ENCODE measurements at places on chromosomes 7 and 10.
A peak's percentile ranks its signal among the peaks of the same experiment; 100 is the strongest.

GRCh38 chr10:59700709-59701108 is 8.9 kb downstream of the SLC16A9 start:
- no peak for DNase-seq

GRCh38 chr10:20688797-20689544 is 208.1 kb downstream of the NEBL start:
- no peak for DNase-seq

GRCh38 chr10:14560791-14561765 is 213.6 kb downstream of the FAM107B start:
- no peak for DNase-seq

GRCh38 chr10:10353326-10353868 is 664.3 kb upstream of the CELF2 start:
- no peak for DNase-seq

DNA sequence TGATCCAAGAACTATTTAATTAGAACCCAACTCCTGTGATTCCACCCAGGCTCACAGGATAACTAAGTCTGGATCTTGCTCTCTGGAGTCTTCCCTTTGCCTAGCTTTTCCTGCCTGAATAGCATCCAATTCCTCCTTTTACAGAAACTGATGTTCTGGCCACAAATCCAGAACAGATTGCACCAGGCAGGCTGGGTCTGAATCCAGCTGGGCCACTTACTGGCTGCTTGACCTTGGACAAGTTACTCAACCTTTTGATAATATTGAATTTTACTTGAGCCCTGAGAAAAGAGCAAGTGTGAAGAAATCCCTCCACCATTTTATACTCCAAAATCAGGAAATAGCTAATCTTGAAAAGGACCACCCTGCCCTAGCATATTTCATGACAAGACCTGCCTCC is 55.5 kb upstream of the SLC35G1 start:
- no peak for DNase-seq

DNA sequence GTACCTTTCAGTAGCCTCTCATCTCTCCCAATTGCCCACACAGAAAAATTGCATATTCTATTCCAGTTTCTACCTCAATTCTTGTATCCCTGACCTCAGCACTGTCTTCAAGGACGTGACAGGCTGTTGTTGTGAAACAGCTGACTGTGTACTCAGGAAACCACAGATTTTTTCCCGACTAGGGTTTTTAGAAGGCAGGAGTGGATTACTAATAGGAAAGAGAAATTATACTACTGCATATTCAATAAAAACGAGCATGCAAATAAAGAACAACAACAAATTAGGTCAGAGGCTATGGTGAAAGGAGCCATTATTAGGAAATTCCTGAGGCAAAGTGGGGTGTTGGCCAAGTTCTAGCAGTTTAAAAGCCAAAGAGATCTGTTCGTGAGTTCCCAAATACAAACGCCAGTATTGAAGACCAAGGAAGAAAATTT is 93.4 kb downstream of the DOCK4 start:
- DNase-seq: no peak

DNA sequence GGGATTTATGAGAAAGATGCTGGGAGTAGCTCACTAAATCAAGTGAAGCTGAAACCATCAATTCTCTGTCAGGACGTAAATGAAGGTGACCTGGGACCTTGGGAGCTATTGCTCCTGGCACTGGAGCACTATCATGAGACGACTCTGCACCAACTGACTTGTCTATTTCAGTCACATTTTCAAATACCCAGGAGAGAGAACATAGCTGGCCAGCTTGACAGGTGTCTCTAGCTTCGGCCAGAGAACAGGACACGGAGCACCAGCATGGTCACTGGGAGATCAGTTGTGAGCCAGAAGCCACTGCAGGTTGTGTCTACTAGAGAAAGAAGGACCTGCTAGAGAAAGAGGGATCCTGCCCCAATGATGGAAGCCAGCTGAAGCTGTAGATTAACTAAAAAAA is 17.4 kb upstream of the ATOH7 start:
- no peak for DNase-seq

- DNase-seq: no peak
These were observed 4.8 kb downstream of the PANK1 start for GRCh38 chr10:89640241-89640640.

GRCh38 chr10:62224606-62225005 is 44.0 kb downstream of the RTKN2 start:
- DNase-seq: no peak

- peak; percentile 92 for DNase-seq
These were observed 494.3 kb downstream of the AUTS2 start for GRCh38 chr7:70092314-70093204.

- DNase-seq: no peak
These were observed 53.9 kb upstream of the PAPSS2 start for GRCh38 chr10:87605628-87606251.

DNA sequence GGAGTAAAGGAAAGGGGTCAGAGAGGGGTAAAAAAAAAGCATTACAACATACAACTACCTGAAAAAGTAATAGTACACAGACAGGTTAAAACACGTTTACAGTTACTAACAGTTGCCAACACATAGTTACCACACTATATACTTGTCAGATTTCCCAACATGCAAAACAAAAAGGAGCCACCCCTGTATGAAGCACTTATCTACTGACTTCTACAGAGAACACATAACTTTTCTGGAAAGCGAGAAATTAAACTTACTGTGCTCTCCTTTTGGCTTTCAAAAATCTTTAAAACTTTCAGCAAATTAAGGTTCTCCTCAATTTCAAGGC is 2.1 kb downstream of the ABI1 start:
- no peak for DNase-seq

DNA sequence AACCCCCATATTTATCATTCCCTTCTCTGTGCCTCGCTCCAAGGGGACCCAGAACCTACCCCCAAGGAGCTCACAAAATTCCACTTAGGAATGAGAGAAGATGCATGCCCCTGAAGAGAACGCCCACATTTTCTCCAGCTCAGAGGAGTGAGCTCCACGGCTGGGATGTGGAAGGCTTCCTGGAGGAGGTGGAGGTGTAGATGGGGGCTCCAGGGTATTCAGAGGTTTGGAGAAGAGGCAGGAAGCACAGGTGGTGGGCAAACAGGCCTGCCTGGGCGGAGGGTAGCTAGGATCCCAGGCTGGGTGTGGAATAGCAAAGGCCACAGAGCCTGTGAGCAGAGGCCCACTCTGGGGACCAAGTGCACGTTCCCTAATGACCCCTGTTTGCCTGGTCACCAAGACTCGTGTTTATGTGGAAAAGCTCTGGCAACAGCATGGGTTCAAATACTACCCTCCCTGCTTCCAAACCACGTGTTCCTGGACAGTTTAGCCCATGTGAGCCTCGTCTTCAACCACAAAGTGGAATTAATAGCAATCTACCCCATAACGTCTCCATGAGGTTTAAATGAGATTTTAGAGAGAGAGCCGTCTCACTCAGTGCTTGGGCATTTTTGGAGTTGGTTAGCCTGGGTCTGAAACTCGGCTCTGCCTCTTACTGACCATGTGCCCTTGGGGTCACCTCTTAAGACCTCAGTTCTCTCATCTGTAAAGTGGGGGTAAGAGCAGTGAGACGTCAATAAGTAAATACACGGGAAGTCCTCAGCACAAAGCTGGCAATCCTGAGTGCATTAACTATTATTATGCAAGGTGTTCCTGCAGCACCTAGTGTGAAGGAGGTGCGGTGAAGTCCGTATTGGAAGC is 24.7 kb downstream of the UNC5B start:
- no peak for DNase-seq

DNA sequence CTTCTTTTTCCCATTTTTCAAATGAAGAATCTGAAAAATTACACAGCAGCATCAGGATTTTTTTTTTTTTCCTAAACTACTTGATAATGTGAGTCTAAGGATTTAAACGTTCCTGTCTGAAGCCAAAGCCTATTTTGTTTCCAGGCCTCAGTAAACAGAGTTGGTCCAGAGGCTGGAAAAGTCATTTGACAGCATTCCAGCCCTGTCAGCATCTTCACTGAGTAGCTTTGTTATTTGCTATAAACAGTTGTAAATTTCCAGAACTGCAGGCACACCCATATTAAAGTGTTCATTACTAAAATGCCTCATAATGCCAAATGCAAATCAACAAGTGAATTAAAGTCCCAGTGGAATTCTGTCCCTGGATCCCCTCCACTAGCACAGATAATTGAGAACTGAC is 35.5 kb upstream of the KMT2E start:
- no peak for DNase-seq

DNA sequence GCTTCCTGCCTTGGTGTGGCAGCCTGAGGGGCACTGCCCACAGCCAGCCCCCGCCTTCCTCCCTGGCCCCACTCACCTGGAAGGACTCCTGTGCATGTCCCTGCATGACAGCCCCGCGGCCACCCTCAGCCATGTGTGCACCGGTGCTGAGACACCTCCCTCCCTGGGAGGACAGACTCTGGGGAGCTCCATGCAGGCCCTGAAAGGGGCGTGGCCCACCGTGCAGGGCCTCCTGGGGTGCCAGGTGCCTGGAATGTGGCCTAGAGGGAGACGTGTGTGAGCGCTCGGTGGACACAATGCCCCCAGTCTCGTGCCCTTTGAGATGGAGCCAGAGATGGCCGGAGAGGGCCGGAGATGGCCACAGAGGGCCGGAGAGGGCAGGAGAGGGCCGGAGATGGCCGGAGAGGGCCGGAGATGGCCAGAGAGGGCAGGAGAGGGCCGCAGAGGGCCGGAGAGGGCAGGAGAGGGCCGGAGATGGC is 59.1 kb upstream of the PPP2R2D start:
- DNase-seq: no peak

- DNase-seq: no peak
These were observed 114.6 kb downstream of the DNAJC1 start for GRCh38 chr10:21888959-21889358.

DNA sequence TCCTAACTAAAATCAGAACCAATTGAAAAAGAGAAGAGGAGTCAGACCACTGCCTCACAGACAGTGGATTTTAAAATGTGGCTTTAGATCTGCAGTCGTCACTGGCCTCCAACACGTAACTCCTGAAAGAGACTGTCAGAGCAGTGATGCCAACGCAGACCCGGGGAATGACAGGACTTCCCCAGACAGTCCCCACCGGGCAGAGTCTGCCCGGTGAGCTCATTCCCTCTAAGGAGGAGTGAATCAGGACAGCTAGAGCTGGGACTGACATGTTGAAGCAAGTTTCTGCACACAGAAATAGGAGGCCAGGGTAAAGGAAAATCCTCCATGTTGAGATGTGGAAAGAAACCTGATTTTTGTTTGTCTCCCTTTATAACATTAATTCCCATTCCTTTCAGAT is 105.0 kb downstream of the TES start:
- DNase-seq: no peak

DNA sequence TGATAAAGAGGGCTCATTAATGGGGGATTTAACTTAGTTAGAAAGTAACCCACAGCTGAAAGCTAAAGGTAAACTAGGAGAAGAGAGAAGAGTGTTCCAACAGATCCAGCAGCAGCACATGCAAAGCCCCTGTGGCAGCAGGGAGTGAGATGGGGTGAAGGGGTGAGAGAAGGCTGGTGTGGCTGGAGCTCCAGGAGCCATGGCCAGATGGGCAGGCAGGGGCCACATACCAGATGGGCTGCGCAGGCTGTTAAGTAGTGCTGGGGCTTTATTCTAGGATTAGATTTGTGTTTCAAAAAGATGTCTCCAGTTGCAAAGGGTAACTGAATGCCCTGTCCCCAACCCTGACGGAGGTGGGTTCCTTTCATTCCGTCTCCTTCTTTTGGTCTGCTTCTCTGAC is 33.2 kb downstream of the HIF1AN start:
- DNase-seq: no peak

- DNase-seq: no peak
These were observed 421.3 kb downstream of the EXOC4 start for GRCh38 chr7:133674079-133674763.

- DNase-seq: no peak
These were observed 520.6 kb downstream of the GALNT17 start for GRCh38 chr7:71652510-71652909.

DNA sequence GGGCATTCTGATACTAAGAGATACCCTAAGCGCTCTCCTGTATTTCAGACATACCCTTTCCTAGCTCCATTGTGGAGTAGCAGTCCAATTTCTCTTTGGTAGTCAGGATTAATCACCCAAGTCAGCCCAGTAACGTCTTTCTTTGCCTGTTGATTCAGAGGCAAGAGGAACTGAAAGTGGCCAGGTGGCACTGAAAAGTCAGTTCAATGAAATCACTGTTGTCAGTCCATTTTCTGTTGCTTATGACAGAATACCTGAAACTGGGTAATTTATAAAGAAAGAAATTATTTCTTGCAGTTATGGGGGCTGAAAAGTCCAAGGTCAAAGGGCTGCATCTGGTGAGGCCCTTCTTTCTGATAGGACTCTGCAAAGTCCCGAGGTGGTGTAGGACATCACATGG is 40.2 kb downstream of the ANKRD61 start:
- no peak for DNase-seq

GRCh38 chr10:87705339-87705738 is 45.7 kb downstream of the PAPSS2 start:
- DNase-seq: no peak

DNA sequence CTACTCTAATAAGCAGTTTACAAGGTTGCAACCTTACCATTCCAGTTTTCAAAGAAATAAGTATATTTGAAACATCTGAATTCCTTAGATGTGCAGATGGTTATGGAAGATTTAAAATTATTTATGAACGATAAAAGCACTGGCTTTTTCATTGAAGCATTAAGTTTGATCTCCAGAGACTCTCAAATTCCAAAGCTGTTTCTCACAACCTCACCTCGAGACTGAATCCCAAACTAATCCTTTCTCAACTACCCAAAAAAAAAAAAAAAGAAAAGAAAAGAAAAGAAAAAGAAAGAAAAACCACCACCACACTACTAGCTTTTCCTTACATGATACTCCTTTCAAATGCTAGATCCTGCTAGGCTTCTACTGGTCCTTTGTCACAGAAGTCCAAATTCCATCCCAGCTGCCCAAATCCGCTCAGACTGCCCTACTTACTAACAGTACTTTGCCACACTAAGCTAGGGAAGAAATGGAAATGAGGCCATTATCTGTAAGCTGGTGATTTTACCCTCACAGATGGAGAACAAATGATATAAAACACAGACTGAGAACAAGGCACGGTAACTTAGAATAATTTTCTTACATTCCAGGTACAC is 100.6 kb upstream of the CDK1 start:
- DNase-seq: no peak

GRCh38 chr10:28987555-28988320 is 301.1 kb upstream of the LYZL1 start:
- no peak for DNase-seq

- DNase-seq: no peak
These were observed 182.0 kb downstream of the RPS24 start for GRCh38 chr10:78215645-78216044.

DNA sequence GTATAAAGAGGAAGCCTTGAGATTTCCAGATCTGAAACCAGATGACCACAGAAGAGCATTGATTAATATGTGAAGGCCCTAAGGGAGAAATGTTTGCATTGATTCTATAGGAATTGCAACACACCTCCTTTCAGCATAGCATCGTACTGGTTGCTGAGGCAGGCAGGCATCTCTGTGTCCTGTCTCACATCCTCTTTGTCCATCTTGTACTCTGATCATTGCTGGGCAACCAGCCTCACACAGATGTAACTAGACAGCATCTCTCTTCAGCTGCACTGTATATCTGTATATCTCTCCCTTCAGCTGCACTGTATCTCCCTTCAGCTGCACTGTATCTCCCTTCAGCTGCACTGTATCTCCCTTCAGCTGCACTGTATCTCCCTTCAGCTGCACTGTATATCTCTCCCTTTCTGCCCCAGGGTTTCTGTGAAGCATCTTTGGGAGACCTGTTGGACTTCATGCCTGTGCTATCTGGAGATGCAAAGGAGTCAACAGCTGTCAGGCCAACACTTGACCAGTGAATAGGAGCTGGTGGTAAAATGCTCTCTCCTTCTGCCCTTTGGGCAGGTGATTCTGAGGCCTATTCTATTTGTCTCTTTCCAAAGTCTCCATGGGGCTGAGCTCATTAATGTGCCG is 40.3 kb downstream of the TMEM178B start:
- no peak for DNase-seq

- no peak for DNase-seq
These were observed 93.8 kb upstream of the SMNDC1 start for GRCh38 chr10:110398419-110399105.
